ENCODE measurements at places on chromosomes 3 and 15. TPM values are rescaled to one million over a fixed set of nuclear protein-coding genes. Genes with fewer than 3 reads are reported as not detected.

PLXND1 gene
- total RNA-seq, result 31.2 TPM

SLC6A20 gene
- total RNA-seq, result 0.42 TPM

PLOD2 gene
- 18.0 TPM for total RNA-seq

ZPLD1 gene
- total RNA-seq, result 0.09 TPM

PRR20G gene
- not detected for total RNA-seq

CCR1 gene
- 7.0 TPM for total RNA-seq

MORC1 gene
- 0.05 TPM for total RNA-seq

RASGRF1 gene
- total RNA-seq, result 0.47 TPM

- no peak for DNase-seq
These were observed 16.5 kb upstream of the TSEN2 start for GRCh38 chr3:12467746-12468145.

DNA sequence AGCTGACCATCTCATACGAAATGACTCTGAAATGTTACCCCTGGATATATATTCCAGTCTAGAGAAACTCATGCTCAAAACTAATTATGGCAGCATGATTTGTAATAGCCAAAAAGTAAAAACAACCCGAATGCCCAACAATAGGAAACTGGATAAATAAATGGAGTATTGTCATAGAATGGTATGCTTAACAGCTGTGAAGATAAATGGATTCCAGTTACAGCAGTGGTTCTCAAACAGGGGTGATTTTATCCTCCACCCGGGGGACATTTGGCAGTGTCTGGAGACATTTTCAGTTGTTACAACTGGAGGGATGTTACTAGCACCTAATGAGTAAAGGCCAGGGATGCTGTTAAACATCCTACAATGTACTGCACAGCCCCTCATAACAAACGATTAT lies 52.3 kb upstream of the PIAS1 start:
- DNase-seq, result no peak

GRCh38 chr3:152255290-152255689 lies 13.4 kb upstream of the MBNL1 start:
- no peak for DNase-seq

GRCh38 chr3:110456001-110456400 lies 615.6 kb upstream of the NECTIN3 start:
- DNase-seq, result no peak

DNA sequence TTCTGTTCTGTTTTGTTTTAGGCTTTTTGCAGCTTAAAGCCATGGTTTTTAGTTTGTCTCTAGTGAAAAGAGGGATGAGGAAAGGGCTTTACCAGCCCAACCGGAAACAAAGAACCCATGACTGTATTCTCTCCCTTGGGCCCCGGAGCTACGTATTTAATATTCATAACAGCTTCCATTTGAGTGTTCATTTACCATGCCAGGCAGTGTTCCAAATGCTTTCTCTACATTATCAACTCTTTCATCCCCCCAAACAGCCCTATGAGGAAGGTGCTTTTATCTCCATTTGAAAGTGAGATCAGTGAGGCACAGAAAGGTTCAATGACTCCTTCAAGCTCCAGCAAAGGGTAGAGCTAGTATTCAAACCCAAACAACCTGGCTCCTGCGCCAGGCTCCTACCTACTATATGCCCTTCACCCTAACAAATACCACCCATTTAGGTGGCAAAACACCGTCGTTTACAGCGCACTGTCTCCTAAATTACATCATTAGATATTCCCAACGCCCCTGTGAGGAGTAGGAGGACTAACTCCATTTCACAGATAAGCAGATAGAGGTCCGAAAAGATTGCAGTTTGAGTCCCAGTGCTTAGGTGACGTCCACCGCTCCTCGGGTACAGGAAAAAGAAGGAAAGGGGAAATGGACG lies 27.9 kb downstream of the GTPBP8 start:
- DNase-seq, result peak; percentile 48

GRCh38 chr3:52907497-52907896 lies 10.1 kb upstream of the STIMATE start:
- DNase-seq, result no peak

DNA sequence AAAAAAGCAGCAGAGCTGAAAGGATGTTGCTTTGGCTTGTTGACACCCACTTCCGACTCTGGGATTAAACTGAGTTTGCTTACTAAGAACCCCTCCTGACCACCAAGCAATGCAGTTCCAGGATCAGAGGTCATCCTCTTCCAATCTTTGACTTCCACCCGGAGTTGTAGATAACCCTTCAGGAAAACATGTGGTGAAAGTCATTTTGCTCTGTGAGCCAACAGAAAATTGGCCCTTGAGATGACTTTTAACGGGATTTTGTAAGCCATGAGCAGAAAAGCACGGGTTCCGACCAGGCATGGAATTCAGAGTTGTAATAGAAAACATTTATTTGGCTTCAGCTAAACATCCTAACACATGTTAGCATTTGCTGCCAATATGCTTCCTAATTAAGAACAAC lies 171.6 kb upstream of the NR2F2 start:
- DNase-seq, result no peak

- DNase-seq, result no peak
These were observed 269.2 kb upstream of the CTNNB1 start for GRCh38 chr3:40930131-40930538.

- no peak for DNase-seq
These were observed 18.0 kb downstream of the NIT2 start for GRCh38 chr3:100352296-100353231.

DNA sequence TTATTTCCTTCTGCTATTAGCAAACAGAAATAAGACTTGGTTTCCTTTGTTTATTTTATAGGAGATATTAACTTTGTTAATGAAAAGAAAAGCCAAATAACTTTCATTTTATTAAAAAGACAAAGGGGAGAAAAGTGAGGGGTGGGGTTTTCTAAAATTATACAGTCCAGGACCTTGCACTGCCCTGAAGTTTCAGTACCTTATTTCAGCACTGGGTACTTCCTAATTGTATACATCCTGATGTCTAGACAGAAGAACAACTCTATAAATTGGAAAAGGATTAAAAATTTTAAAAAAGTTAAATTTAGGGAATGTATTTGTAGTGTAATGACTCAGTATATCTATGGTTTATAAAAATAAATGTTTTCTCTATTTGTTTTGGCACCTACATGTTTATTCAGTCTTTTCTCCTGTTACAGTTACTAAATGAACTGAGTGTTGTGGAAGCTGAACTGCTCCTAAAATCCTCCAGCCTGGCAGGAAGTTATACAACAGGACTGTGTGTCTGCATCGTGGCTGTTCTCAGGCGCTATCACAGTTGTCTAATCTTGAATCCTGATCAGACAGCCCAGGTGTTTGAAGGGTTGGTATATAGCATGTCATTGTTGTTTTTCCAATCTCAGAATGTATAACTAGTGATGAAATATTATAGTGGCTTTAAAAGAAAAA lies 27.6 kb upstream of the P2RY13 start:
- peak; percentile 4 for DNase-seq

- no peak for DNase-seq
These were observed 51.3 kb upstream of the CADPS start for GRCh38 chr3:62926494-62926893.

DNA sequence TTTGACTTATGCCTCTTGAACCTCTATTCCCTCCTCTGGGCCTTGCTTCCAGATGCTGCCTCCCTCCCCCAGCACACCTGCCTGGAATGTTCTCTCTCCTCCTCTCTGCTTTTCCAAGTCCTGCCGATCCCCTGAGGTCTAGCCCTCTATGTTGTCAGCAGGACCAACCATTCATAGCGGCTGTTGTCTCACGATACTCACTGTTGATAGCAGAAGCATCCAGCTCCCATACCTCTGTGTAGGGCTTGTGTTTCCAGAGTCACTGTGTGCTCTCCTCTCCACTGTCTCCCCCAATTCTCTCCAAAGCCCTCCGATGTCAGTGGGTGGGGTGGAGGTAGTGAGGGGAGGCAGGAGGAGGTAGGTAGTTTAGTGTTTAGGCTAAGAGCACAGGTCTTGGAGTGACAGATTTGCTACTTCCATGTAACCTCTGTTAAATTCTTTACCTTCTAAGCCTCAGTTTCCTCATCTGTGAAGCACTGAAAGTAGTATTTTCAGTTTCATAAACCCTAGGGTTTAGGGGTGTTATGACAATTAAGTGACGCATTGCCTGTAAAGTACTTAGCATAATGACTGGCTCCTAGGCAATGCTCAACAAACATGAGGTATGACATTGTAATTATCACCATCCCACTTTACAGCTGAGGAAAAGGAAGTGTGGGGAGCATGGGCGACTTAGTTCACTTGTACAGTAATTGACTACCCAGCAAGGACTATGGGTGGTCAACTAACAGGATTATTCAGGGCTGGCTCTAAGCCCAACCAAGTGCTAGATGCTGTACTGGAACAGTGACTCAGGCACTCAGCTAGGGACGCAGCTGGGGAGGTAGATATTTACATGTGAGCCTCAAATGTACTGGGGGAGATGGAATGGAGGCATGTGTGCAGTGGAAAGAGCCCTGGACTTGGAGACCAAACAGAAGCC lies 122.8 kb downstream of the CACNA1D start:
- no peak for DNase-seq

GRCh38 chr3:151599103-151599672 lies 134.5 kb upstream of the AADACL2 start:
- no peak for DNase-seq

GRCh38 chr15:75182187-75183131 lies 19.2 kb upstream of the C15orf39 start:
- DNase-seq, result peak; percentile 55

DNA sequence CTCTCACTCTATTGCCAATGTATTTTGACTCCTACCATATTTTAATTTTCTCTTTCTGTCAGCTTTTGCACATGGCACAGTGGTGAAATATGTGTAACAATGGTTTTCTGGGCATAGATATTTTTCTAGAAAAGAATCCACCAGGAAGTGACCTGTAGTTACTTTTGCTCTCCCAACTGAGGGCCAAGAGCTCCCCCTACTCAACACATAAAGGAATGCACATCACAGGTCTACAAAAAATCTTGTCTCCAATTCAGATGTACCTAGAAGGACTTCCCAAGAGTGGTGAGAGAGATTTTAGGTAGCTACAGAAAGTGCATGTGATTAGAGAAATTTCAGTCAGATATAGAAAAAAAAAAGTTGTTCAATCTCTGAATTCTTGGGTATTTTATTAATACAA lies 15.6 kb downstream of the CPA3 start:
- DNase-seq, result no peak

DNA sequence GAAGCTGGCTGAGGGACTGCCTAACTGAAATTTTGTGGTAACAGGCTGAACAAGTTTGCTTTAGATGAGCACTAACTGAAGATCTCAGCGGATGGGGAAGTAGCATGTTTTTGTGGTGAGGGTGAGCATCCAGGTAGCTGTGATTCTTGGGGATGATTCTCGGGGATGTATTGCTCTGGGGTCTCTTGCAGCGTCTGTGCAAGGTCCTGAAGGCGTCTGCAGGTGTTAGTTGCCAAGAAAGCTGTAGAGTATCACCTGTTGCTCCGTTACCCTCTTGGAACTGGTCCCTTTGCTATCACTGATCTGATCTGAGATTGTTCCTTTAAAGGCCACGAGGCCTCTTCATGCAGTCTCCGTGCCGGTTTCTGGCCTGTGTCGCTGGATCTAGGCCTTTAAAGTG lies 6.0 kb downstream of the TMED3 start:
- no peak for DNase-seq

- no peak for DNase-seq
These were observed 106.8 kb upstream of the IL12A start for GRCh38 chr3:159881828-159882309.

DNA sequence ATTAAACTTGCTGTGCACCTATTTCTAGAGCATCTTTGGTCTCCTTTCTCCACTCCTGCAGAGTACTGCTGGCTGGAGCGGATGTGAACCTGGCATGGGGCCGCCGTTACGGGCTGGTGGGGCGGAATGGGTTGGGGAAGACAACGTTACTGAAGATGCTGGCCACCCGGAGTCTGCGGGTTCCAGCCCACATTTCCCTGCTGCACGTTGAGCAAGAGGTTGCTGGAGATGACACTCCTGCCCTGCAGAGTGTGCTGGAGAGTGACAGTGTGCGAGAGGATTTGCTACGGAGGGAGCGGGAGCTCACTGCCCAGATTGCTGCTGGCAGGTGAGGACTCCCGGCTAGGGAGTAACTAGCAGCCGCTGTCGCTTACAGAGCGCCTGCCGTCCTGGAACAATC lies 2.1 kb downstream of the ABCF3 start:
- no peak for DNase-seq

- no peak for DNase-seq
These were observed 58.3 kb downstream of the EPHB3 start for GRCh38 chr3:184619787-184620430.

DNA sequence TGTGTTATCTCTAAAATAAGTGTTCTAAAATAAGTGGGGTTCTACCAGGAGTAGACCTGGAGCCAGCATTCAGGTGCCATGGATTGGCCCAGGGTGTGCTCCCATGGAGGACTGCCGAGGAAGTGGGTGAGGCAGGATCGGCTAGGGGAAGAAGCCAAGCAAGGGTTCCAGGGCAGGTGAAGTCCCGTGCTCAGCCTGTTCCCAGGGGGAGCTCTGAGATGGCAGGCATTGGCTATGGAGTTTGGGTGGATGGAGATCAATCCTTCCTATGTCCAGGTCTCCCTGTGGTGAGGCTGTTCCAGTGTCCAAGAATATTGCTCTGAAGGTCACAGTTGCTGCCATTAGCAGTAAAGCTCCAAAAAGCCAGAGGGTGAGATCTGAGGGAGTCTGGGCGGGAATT lies 46.9 kb upstream of the ITGA11 start:
- no peak for DNase-seq

DNA sequence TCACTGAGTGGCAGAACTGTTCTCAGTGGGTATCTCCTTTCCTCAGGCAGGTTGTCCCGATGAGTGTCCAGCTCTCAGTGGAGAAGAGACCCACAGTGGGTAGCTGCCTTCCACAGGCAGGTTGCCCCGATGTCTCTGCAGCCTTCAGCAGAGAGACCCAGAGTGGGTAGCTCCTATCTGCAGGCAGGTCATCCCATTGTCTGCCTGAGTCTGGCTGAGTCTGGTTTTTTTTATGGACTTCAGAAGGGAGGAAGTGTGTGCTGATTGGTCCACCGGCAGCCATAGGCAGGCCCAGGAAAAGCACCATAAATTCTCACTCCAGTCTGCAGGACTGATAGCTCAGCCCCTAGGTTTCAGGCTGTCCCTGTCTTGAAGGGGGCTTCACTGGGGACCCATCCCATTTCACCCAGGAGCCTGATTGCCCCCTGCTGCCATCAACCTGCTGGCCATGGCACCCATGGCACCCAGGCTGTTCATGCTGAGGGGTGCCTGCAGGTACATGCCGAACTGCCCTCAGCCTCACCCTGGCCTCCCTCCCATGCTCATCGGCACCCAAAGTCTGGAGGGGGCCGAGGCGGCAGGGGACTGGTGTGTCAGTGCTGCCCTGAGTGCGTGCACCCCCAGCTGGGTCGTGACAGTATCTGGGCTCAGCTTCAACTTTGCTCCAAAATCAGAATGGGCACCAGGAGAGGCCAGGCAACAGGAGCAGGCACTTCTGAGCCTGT lies 3.6 kb upstream of the LIMD1 start:
- no peak for DNase-seq

GRCh38 chr15:73751511-73751898 lies 1.6 kb downstream of the INSYN1 start:
- DNase-seq, result no peak

DNA sequence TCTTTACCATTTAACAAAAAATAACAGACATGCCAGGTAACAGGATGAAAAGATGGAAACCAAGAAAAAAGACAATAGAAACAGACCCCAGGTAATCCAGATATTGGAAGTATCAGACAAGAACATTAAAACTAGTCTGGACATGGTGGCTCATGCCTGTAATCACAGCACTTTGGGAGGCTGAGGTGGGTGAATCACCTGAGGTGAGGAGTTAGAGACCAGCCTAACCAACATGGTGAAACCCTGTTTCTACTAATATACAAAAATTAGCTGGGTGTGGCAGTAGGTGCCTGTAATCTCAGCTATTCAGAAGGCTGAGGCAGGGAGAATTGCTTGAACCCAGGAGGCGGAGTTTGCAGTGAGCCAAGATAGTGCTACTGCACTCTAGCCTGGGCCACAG lies 40.6 kb downstream of the ACAD9 start:
- no peak for DNase-seq

All from thymus (tissue), 14 donors.